Right renal cortex interstitium (tissue), 3 donors: ENCODE measurements at places on chromosomes 12 and 14. TPM values are rescaled to one million over a fixed set of nuclear protein-coding genes. Genes with fewer than 3 reads are reported as not detected.
A peak's percentile ranks its signal among the peaks of the same experiment; 100 is the strongest.

DNA sequence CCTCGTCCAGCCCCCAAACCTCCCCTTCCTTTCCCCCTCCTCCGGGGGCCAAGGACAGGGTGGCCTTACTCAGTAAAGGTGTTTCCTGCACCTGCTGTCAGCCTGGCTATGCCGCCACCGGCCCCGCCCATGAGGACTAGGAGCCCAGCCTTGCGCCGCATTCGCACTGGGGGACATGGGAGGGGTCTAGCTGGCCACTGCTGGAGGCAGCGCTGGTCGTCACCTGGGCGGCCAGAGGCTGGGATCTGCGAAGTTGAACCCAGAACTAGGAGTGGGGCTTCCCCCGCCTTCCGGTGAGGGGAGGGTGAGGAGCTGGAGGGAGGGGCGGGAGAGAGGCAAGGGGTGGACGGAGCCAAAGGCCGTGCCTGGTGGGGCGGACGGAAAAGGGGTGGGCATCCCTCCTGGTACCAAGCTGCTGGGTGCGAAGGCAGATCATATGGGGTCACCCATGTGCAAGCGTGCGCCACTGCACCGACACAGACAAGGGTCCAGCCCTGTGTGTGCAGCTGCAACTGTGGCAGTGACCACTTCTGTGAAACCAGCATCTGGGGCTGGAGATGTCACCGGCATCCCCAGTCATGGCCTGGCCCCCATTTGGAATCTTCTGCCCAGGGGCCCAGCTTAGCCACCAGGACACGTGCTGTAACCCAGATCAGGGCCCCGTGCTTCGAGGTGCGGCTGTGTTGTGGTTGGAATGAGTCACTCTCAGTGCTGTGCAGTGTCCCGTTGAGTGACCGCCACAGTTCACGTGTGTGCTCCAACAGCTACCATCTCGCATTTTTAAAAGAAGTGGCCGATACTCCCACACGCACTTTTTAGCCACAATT is 8.5 kb downstream of the AMN start:
- no peak for DNase-seq

Gene KRT8
- 309 TPM for polyA plus RNA-seq

- DNase-seq, result no peak
These were observed 17.0 kb downstream of the NID2 start for GRCh38 chr14:52051871-52052270.

- DNase-seq, result no peak
These were observed at the start of gene GNB3 for GRCh38 chr12:6840761-6841515. GNB3 (plus strand) TSS chr12:6840925; CDS start chr12:6841288, 363 bp downstream.

Gene RERG
- 38.4 TPM for polyA plus RNA-seq

DNA sequence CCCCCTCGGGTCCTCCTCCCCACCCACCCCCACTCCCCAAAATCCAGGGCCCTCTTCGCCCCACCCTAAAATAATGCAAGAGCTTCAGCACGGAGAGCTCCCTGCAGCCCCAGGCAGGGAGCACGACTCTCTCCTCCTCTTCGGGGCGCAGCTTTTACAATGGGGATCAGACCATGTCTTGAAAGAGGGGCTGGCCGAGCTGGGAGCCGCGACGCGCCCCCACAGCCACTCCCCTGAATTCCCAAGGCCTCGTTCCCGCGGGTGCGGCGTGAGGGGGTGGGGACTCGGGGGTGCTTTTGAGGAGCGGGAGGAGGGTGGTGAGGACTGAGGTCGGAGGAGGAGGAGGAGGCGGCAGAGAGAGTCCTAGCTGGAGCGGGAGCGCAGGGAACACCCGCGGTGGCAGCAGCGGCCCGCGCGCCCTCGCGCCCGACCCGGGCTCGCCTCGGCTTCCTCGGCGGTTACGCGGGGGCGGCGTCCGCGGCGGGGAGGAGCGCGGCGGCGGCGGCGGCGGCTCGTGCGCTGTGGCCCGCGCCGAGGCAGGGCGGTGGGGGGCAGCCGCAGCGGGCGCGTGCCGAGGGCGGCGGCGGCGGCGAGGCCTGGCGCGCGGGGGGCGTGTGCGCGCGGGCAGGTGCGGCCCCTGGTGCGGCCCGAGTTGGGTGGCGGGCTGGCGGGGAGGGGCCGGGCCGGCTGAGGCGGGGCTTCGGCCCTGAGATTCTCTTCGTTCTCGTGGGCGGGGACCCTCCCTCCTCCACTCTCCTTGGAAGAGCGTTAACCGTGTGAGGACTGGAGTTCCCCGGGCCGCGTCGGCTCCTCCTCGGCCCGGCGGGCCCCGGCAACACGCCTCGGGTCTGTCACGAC is at the start of gene ANKS1B:
Gene ANKS1B, minus strand, starts transcription at position 666 of the 858 bp plus-strand sequence. CDS start 699 bp downstream, outside the sequence.
- DNase-seq, result no peak

Gene POTEG
- 0.08 TPM for polyA plus RNA-seq

GRCh38 chr12:21843795-21844194 is 69.3 kb upstream of the KCNJ8 start:
- no peak for DNase-seq

Gene GNG2
- 83.8 TPM for polyA plus RNA-seq

GRCh38 chr12:116670859-116671258 is 67.0 kb downstream of the SPRING1 start:
- no peak for DNase-seq

Gene DACT1
- 35.5 TPM for polyA plus RNA-seq

- no peak for DNase-seq
These were observed 36.1 kb upstream of the PRICKLE1 start for GRCh38 chr12:42625611-42626010.

Gene CHFR
- 18.6 TPM for polyA plus RNA-seq

Gene MGST1
- polyA plus RNA-seq, result 43.3 TPM

GRCh38 chr12:48105321-48105866 is 485 bp downstream of the SENP1 start:
- DNase-seq, result peak; percentile 15

DNA sequence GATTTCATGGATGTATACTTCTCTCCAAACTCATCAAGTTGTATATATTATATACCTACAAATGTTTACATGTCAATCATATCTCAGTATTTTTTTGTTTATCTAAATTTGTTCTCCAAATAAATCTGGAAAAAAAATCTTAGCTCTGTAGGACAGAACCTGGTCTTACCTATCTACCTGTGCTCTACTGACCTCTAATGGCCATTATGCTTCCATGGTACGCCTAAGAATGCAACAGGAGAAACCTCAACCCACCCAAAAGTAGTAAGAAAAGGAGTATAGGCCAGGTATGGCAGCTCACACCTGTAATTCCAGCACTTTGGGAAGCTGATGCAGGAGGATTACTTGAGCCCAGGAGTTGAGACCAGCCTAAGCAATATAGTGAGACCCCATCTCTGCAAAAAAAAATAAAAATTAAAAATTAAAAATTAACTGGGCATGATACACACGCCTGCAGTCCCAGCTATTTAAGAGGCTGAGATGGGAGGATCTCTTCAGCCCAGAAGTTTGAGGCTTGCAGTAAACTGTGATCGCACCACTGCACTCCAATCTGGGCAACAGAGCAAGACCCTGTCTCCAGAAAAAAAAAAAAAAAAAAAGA is 8.7 kb downstream of the OR11H4 start:
- no peak for DNase-seq

DNA sequence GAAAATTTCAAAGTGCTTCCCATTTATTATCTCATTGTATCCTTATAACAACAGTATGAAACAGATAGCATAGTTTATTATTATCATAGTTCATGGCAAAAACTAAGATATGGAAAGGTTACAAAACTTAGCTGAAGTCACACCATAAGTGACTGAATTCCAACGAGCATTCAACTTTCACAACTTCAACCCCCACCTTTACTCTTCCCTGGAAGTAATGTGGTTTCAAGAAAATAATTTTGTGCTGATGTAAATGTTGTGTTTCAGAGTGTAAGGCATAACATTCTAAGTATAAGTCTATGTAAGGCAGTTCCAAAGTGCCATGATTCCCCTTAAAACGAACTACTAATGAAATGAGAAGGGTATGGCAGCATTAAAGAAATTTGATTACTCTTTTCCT is 454.5 kb downstream of the BCAT1 start:
- DNase-seq, result no peak

DNA sequence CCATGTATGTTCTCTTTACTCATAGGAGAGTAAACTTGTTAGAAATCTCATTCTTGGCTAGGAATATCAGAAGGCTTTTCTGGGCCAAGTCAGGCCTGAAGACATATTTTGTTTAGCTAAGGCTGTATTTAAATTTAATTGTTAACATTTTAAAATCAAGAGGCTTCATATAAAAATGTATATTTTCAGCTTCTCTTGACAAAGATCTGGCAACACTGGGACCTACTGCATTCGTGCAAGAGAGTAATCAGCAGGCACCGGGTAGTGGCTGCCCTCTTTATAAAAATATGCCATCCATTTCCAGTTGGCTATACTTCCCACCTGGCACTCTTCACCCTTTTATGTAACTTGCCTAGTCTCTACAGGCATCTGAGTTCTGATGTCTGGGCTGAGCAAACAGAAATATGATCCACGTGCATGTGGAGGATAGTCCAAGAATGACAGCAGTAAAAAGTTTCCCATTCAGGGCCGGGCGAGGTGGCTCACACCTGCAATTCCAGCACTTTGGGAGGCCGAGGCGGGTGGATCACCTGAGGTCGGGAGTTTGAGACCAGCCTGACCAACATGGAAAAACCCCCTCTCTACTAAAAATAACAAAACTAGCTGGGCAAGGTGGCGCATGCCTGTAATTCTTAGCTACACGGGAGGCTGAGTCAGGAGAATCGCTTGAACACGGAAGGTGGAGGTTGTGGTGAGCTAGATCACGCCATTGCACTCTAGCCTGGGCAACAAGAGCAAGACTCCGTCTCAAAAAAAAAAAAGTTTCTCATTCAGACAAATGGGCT is 2.0 kb upstream of the SOS2 start:
- DNase-seq, result no peak

DNA sequence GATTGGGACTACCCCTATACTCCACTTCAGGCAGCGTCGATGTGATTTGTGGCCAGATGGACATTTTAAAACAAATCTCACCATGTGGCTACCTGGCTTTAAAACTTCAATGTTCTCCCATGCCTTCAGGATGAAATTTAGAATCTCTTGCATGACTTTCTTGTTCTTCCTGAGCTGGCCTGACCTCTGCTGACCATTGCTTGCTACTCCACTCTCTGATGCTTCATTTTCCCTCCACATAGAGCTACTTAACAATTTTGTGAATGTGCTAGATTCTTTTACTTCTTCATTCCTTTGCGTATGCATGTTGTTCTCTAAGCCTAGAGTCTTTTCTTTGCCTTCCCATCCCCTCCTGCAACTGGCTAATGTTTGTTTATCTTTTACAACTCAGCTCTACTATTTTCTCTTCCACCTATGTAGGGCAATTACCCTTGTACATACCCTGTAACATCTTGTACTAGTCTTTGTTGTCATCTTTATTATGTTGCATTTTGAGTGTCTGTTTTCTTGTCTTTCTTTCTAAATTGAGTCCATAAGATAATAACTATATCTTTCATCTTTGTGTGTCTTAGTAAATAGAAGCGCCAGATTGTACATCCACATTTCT is 41.2 kb downstream of the YLPM1 start:
- DNase-seq, result no peak

Gene SLCO1A2
- polyA plus RNA-seq, result 0.03 TPM

DNA sequence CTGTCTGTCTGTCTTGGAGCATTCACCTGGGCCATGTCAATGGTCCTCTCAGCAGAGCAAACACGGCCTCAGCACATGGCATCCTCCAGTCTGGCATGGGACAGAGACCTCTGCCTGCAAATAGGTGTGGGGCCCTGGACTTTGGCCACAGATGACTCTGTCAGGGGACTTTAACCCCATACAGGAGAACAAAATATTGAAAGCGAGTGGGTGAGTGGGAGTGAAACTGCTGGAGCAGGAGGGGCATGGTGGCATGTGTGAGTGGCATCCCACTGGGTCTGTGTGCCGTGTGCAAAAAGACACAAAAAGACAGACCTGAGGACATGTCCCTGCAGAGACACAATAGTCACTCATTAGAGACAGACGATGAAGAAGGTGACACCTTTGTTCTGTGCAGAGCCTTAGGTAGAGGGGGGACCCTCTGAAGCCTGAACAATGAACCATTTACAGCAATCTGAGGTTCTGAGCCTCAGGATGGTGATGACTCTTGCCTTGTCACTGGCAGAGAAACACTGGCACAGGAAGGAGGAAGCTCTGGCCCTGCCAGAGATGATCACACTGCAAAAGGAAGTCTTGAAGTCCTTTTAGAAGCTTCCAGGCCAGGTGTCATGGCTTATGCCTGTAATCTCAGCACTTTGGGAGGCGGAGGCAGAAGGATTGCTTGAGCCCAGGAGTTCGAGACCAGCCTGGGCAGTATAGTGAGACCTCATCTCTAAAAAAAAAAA is 7.5 kb downstream of the LAG3 start:
- DNase-seq, result no peak

Gene DIO3
- 0.20 TPM for polyA plus RNA-seq

Gene CIROP
- not detected for polyA plus RNA-seq

GRCh38 chr12:78183824-78184223 is 353.1 kb downstream of the NAV3 start:
- DNase-seq, result no peak

DNA sequence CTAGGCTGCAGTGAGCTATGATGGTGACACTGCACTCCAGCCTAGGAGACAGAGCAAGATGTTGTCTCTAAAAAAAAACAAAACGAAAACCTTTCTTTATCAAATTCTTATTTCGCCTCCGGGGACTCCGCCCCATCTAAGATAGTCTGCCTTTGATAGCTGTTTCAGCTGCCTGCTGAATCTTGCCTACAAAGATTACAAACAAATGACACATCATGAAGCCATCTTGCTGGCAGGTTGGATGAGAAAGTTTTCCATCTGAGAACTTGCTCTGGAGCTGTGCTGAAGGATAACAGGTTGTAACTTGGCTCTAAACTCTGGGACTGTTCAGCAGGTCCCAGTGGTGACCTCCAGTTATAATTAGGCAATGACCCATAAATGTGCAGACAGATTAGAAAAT is 41.8 kb upstream of the AEBP2 start:
- no peak for DNase-seq

- no peak for DNase-seq
These were observed 6.3 kb upstream of the RIN3 start for GRCh38 chr14:92507174-92507768.

DNA sequence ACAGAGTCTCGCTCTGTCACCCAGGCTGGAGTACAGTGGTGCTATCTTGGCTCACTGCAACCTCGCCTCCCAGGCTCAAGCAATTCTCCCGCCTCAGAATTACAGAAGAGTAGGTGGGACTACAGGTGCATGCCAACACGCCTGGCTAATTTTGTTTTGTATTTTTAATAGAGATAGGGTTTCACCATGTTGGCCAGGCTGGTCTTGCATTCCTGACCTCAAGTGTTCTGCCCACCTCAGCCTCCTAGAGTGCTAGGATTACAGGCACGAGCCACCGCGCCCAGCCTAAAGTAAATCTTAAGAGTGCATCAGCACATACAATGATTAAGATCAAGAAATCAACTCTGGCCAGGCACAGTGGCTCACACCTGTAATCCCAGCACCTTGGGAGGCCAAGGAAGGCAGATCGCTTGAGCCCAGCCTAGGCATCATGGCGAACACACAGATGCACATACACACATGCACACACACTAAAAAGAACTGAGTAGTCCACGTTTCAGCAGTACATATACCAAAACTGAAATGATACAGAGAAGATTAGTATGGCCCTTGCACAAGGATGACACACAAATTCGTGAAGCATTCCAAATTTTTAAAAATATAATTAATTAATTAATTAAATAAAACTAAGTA is 65.0 kb downstream of the HECTD1 start:
- no peak for DNase-seq
